ENCODE measurements at places on chromosomes 5 and 9.

GRCh38 chr5:179177711-179178575, 117.8 kb downstream of the ZNF354C start:
- DNase-seq: no peak

DNA sequence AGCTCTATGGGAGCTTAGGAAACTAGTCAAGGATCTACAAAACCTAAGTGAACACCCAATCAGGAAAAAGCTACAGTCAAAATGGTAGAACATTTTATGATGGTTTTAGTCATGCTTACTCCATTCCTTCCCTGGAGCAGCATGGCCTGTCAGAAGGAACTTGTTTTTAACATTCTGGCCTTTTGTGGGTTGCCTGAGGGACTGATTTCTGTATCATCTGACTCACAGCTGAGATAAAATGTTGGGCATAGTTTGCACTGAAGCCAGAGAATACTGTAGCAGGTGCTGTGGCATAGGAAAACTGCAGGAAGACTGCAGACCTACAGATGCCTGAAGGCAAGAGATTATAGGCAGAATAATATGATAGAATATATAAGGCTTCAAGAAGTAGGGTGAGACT, 719.6 kb upstream of the GRAMD2B start:
- DNase-seq: no peak

DNA sequence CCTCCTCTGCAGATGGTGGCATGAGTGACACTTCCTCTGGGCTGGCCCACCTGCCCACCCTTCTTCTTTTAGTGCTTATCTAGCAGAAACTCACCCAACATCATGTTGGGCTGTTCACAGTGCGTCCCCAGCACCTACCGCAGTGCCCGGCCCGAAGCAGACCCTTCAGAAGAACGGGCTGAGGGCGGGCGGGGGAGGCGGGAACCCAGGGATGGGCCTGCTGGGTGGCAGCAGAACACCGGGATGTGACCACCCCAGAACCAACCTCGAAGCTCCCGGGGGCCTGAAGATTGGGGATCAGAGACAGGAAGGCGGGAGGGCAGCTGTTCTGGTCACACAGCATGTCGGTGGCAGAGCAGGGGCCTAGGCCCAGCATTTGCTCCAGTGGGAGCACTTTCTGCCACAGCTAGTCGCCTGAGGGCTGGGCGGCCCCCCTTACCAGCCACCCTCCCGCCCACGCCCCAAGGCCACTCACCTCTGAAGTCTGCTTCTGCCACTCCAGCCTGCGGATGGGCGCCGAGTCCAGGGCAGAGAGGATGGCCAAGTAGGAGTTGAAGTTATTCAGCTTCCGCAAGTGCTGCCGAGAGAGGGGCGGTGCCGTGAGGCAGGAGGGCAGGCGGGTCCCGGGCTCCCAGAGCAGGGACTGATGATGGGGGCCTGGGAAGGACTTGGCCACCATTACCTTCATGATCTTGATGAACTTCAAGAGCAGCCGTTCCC, 38.7 kb downstream of the PRRT1B start:
- no peak for DNase-seq

GRCh38 chr9:28999057-28999456, 1425.8 kb upstream of the C9orf72 start:
- DNase-seq: no peak

- DNase-seq: no peak
These were observed 73.3 kb downstream of the DPYSL3 start for GRCh38 chr5:147436596-147436995.

DNA sequence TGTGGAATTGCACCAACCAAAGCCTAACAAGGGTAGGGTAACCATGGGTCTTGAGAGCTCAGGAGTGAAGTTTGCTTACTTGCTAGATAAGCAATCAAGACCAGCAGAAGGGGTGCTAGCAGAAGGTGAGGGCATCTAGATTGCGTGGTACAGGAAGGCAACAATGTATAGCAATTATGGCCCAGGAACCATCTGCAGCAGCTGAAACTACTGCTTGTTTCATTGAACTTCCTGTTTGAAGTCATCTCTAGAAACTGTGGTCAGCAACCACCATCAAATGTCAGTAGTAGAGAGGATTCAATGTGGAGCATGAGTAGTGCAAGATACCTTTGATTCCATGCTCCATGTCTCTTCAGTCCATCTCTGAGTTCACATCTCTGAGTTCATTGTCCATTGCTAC, 462.1 kb upstream of the GRAMD2B start:
- DNase-seq: no peak

DNA sequence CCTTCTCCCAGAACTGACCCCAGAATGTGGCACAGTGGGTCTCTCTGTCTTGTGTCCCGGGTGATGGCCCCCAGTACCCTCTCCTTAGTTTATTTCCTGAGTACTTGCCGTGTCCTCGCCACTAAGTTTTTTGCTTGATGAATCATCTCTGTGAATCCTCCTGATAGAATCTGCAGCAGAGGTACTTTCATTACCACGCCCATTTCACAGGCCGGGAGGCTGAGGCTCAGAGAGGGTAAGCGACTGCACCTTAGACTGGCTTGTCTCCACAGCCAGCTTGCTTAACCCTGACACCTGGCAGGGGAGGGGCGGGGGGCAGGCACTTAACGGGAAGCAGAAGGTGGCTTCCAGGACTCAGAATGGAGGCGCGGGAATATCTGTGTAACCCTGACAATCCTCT, 7.9 kb upstream of the IER5L start:
- DNase-seq: no peak

GRCh38 chr9:107838766-107839165, 349.2 kb upstream of the KLF4 start:
- no peak for DNase-seq

GRCh38 chr9:8876303-8876702, 1076.7 kb upstream of the DMAC1 start:
- DNase-seq: no peak

Data from CD4-positive, alpha-beta T cell treated with Interferon gamma for 1 hour (primary cell).